ENCODE measurements at places on chromosomes 12 and 14.

DNA sequence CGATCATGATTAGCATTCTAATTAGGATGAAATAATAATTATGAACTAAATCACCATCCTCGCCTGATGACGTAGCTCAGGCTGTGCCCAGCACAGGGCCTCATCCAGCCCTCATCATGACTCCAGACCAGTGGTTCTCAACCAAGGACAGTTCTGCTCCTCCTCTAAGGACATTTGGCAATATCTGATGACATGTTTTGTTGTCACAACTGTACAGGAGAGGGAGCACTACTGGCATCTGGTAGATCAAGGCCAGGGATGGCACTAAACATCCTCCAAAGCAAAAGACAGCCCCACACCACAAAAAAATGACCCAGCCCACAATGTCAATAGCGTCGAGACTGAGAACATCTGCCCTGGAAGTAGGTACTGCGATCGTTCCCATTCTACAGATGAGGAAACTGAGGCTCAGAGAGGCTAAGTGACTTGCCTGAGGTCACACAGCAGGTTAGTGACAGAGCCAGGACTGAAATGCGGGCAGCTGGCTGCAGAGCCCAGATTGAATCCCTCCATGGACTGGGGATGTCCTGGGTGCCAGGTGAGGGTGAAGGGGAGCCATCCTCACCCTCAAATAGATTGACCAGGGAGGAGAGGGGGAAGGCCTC is 15.5 kb downstream of the TRPV4 start:
- DNase-seq = no peak

DNA sequence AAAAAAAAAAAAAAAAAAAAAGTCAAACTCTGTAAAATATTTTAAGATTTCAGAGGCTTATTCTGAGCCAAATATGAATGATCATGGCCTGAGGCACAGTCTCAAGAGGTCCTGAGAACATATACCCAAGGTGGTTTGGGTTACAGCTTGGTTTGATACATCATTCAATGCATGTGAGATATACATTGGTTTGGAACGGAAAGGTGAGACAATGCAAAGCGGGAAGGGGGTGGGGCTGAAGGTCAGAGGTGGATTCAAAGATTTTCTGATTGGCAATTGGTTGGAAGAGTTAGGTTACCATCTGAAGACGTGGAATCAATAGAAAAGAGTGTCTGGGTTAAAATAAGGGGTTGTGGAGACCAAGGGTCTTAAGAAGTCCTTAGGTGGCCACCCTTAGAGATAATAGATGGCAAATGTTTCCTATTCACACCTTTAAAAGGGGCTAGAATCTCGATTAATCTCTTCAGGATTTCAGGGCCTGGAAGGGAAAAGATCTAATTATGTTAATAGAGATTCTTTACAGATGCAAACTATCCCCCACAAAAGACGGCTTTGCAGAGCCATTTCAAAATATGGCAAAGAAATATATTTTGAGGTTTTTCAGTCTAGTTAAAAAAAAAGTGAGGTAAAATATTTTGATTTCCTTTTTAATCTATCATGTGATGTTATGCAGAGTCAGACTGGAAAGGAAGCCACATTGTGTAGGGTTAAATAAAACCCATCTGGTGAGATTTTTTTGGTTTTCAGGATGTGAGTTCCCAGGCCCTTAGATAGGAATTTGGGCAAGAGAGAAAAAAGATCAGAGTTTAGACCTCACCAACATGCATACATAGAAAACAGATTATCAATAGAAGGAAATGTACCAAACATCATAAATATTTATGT is 173.8 kb upstream of the CNOT2 start:
- no peak for DNase-seq

DNA sequence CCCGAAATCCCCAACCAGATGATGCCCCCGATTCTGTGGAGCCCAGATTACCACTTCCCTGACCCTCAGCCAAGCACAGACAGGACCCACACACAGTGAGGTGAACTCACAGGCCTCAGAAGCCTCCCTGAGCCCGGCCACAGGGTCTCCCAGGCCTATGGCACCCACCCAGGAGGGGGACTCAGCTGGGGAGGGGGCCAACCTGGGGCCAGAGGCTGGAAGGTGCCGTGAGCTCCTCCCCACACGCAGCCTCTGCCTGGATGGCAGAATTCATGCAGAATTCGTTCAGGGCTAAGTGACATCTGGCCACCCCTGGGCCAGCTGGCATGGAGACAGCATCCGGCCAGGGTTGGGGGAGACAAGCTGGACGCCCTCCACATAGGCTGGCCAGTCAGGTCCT is 11.8 kb downstream of the TMEM179 start:
- DNase-seq = no peak

- DNase-seq = no peak
Observed at GRCh38 chr14:104373055-104373854, 206.3 kb upstream of the C14orf180 start.

DNA sequence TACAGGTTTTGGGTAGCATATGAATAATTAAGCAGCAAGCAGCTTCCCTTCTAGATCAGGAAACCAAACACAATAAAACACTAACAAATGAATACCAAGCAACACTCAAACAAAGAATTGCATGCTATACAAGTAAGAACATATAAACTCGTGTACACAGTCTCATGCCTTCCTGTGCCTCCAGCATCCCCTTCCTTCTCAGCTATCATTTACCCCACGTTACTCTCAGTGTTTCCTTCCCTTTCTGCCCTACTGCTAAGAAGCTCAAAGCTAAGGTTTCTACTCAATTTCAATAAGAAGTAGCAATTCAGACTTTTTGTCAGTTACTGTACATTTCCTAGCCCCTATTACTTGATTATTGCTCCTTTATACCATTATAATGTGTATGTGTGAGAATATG is 81.0 kb downstream of the DUSP16 start:
- DNase-seq = no peak

GRCh38 chr12:115227137-115227615 is 543.2 kb upstream of the TBX3 start:
- peak; percentile 97 for DNase-seq

DNA sequence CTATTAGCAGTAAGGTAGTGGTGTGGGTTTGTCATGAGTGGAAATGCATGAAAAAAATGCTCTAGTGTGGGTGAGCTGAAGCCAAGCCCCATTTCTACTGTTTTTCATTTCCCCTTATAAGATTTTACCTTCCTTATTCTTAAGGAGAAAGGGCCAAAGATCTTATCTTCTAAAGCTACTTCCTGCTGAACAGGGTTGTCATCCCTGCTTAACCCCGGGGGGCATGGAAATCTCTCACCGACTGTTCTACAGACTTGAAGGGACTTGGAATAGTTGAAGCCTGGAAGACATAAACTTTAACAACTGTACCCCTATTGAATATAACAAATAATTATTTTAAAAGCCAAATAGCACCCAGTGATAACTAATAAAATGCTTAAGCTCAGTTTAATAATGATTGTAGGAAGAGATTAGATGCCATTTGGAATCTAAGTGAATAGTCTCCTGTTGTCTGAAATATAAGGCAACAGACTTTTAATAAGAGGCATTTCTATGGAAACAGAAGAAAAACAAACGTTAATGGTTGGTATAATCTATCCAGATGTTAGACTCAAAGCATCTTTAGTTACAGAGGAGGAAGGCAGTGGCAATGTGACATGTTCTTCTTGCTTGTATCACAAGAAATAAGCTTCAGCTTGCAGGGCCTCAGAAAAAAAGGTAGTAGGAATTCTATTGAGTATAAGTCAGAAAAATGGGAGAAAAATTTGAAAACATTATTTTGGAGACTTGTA is 1.8 kb upstream of the GMFB start:
- DNase-seq = no peak

- no peak for DNase-seq
Observed at GRCh38 chr12:17110316-17110715, 504.4 kb upstream of the LMO3 start.

- no peak for DNase-seq
Observed at GRCh38 chr14:52663850-52664249, 31.5 kb downstream of the ERO1A start.

DNA sequence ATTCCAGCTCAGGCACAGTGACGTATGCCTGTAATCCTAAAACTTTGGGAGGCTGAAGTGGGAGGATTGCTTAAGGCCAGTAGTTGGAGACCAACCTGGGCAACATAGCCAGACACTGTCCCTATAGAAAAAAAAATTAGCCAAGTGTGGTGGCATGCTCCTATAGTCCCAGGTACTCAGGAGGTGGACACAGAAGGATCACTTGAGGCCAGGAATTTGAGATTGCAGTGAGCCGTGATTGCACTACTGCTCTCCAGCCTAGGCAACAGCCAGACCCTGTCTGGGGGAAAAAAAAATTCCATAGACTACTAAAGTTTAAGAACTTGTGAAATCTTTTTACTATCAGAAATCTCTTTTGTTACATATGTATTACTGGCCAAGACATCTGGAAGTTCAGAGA is 6.6 kb downstream of the FAM177A1 start:
- DNase-seq = no peak

- no peak for DNase-seq
Observed at GRCh38 chr14:23249824-23250223, 12.1 kb downstream of the RNF212B start.

DNA sequence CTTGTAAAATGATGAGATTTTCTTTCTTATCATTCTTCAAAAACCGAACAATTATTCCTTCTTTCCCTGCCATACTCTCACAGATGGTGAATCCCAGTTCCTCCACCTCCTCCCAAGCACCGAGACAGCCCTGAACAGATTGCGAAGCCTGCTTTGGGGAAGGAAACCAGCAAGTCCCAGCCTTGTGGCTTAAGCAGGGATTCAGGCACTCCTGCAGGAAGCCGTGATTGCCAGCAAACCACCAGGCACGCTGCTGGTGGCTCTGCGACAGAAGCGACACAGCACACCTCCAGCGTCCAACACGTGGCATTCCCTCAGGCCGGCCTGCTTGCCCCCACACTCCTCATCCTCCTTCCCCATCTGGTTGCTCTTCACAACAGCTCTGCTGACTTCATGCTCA is 237.7 kb downstream of the GXYLT1 start:
- DNase-seq = no peak

DNA sequence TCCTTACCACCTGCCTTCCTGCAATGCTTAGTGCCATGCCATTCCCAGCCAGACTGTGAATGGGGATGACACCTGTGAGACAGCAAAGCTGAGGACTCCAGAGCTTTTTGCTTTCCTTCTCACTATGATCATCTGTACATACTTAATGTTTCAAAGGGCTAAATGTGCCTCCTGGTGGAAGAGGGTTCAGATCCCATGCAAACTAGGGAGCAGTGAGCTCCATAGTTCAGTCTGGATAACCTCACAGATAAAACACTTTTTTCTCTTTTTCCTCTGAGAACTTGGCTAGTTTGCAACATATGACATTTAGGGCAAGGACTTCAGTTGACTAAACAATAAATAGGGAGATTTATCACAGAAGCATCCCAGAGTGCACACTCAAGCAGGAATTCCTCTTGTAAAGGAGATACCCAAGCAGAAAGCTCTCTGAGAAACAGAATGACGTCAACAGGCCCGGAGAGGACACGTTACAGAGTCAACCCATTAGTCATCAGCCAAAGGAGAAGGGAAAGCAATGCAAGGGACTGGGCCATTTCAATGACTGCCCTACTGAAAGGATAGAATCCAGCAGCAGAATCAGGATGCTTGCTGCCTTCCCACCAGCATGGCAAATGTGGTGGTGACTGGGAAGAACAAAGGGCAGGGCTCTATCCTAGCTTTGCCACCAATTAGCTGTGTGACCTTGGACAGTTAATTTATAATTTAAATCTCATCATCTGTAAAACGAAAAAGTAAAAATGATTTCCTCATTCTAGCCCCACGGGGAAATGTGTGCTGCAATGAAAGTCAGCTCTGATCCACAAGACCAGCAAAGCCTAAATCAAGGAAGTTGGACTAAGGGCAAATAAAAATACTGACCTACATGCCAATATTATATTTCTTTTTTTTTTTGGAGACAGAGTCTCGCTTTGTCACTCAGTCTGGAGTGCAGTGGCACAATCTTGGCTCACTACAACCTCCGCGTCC is 80.8 kb upstream of the ACTN1 start:
- DNase-seq = no peak

GRCh38 chr12:121239351-121240061 is 29.6 kb downstream of the P2RX4 start:
- no peak for DNase-seq

DNA sequence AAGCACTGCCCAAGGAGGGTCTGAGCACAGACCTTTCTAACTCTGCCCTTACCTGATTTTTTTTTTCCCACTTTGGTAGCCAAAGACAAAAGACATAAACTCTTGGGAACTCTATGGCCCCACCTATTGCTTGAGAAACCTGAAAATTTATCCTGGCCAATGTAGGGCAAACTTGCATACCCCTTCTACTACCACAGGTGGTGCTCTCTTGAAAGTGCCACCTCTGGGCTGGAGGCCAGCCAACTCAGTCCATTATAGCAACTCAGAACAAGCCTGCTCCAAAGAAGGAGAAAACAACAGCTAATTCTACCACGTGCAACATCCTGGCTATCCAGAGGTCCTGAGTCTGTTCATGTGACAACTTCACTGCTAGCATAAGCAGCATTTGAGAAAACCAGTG is 55.7 kb upstream of the ABCD2 start:
- DNase-seq = no peak

GRCh38 chr14:105351920-105352851 is 37.6 kb downstream of the PACS2 start:
- DNase-seq = peak; percentile 49

- DNase-seq = no peak
Observed at GRCh38 chr14:92460916-92461579, 52.5 kb upstream of the RIN3 start.

DNA sequence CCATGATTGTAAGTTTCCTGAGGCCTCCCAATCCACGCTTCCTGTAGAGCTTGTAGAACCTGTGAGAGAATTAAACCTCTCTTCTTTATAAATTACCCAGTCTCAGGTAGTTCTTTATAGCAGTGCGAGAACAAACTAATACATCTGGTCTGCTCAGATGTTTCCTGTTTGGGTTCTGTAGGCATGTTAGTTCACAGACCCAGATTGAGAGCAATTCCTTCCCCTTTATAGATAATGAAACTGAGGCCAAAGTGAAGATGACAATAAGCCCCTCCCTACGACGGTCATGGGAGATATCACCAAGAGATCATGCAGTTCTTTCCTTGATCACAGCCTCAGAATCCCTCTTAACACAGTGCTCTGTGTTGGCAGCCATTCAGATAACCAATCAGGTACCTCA is 76.5 kb upstream of the CLMN start:
- DNase-seq = no peak

GRCh38 chr14:69270795-69271708 is 11.1 kb downstream of the GALNT16 start:
- peak; percentile 21 for DNase-seq

- no peak for DNase-seq
Observed at GRCh38 chr14:63401646-63402045, 82.9 kb upstream of the GPHB5 start.

GRCh38 chr12:43758247-43758727 is 303 bp downstream of the PUS7L start:
- DNase-seq = peak; percentile 59
